HFF-Myc (cell line): ENCODE measurements at places on chromosomes 16 and 17.

- no peak for DNase-seq
Measured at GRCh38 chr17:12463102-12463501, 202.6 kb upstream of the MYOCD start.

GRCh38 chr17:66383333-66383732 lies 80.9 kb downstream of the PRKCA start:
- DNase-seq = peak; percentile 80

GRCh38 chr16:74100395-74101326 lies 196.0 kb upstream of the PSMD7 start:
- no peak for DNase-seq

GRCh38 chr17:80264205-80265075 lies 3.8 kb downstream of the RNF213 start:
- no peak for DNase-seq

DNA sequence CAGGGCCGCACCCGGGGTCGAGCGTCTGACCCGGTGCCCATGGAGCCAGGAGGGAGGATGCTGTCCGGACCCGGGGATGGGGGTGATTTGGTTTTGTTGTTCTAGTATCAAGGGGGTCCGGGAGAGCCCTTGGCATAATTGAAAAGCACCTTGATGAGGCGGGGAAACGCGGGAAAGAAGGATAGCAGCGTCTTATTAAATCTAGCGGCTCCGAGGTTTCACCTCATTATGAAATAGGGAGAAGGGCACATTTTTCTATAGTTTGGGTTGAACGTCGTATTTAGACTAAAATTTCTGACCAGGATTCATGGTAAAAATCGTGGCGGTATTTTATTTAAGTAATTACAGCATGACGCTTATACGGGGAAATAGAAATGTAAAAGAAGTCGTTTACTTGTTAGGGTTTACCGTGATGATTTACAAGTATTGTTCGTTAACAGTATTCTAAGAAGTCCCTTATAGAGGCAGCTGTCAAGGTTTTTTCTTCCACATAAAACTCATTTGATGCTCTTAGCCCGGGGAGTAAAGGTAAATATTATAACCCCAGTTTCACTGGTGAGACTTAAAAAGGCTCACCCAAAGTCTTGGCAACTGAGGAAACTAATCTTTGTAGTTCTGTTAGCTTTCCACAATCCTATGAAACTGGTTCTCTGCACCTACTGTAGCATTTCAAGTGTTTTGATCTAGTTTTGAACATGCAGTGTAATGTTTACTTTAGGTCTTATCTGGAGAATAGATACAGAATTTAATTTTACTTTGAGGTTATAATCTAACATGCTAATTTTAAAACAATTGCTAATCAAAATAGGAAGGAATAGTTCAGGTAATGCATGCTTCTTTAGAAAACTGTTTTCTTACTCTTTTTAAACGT lies 756 bp downstream of the LUC7L3 start:
- no peak for DNase-seq

GRCh38 chr17:33015716-33016346 lies 24.2 kb downstream of the SPACA3 start:
- DNase-seq = no peak

DNA sequence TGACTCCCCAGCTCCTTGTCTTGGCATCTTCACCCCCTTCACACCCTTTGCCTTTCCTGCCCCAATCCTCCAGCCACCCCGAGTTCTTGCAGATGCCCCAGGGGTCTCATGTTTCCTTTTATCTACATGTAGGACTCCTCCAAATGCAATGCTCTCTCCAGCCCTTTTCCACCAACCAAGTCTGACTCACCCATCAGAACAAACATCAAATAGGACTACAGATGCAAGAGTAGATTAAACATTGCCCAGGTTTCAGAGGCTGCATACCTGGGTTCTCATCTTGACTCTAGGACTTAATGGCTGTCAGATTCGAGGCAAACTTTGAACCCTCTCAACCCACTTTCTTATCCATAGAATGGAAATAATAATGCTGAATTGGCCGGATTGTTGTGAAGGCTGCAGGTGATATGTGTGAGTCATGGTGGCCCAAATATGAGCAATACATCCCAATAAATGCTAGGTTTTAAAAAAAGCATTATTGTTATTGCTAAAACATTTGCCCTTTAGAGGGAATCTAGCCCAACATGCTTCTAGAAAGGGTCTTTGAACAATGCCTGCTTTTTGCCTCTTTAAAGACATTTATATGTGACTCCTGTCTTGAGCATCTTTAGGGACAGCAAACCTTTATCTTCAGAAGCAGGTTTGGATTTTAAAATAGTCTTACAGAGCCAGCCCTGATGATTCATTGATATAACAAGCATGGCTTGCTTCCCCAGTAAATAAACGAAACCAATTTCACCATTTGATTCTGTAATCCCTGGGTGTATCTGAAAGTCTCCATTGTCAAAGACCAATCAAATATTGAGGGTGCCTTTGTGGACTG lies 310.1 kb downstream of the FOXL1 start:
- no peak for DNase-seq

DNA sequence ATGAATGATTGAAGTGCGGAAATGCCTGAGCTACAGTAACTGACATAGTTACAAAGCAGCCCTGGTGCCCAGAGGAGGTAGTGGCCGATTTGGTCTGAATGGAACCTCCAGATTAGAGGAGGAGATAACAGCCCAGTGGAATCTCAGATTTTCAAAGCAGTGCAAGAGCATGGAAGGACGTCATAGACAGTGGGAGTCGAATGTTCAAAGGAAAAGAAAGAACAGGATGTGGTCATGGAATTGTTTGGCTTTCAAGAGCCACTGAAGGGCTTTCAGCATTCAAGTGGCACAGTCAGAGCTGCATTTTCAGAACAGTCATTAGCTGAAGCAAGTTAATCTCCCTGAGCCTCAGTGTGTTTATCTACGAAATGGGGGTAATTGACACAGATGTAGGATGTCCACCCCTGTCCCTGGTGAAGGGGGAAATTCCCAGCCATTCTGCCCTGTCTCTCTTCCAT lies 104.6 kb upstream of the CACNG3 start:
- DNase-seq = no peak

DNA sequence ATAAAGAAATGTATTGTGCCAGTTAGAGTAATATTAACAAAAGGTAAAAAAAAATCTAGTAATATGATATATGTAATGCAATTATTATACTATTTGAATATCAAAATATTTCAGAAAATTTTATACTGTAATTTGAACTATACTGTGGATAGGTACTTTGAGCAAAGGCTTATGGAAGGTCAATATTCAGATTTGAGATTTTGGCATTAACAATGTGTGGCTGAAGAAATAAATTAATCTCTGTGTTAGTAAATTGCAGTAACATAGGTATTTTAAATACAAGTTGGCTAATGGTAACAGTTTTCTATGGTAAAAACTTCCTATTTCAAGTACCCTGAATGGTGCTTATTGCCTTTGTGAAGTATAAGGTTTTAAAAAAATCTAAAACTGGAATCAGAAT lies 23.2 kb upstream of the NACA2 start:
- no peak for DNase-seq

DNA sequence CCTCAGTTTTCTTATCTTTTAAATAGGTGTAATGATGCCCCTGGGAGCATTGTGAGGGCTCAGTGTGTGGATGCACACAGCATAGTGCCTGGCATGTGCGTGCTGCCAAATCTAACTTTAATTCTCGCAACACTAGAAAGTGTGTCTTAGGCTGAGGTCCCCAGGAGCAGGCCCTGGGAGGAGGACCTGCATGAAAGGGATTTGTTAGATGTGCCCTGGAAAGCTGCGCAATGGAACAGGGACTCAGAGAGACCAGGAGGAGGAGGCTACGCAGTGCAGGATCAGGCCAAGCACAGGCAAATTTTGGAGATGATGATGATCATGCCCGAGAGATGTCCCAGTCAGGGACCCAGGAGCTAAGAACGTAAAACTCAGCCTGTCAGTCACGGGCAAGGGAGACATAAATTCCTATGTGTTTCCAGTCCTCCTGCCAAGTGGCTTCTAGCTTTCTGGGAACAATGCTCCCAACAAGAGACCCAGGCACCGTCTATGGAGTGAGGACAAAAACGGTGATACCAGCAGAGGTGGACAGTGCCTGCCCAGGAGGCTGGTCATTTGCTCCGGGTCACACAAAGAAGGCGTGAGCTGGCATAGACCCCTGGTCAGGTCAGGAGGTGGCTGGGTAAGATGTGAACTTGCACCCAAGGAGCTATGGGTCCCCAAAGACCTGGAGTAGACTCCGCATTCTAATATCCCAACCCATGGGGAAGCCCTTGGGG lies 352.2 kb upstream of the TNRC6C start:
- DNase-seq = no peak
